ENCODE measurements at places on chromosomes 3 and 15.
A peak's percentile ranks its signal among the peaks of the same experiment; 100 is the strongest.

DNA sequence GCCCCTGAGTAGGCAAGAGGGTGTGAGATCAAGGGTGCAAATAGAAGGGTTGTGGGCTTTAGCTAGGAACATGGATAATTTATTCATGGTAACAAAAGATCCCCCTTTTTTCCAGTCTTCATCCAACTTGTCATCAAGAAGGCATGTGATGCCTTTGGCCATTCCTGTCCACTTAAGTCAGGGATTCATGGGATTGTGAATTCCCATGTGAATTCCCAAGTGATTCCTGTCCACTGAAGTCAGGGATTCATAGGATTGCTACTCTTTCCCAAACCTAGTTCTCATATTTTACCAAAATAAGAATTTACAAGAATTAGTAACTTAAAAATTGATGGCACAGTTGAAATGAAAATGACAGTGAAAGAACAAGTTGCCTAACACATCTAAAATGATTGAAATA, 40.8 kb downstream of the HMG20A start:
- no peak for DNase-seq

DNA sequence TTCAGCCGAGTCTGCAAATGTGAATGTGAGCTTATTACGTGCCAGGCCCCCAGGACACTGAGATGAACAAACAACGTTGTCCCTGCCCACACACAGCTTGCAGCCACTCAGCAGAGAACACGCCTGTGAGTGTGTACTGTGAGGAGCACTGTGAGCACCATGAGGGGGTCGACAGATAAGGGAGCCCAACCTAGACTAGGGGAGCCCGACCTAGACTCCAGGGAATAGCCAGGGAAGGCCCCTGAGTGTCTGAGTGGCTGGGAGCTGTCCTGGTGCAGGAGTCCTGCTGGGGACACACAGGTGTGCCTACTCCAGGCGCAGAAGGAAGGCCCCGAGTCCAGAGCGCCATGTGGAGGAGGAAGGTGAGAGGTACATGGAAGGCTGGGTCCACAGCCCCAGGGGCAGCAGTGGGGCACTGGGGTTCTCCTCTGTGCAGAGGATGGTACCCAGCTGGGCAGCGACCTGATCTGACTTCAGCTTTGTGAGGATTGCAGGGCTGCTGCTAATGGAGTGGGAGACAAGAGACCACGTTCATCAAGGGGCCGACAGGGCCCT, 36.5 kb downstream of the MGLL start:
- DNase-seq: no peak

DNA sequence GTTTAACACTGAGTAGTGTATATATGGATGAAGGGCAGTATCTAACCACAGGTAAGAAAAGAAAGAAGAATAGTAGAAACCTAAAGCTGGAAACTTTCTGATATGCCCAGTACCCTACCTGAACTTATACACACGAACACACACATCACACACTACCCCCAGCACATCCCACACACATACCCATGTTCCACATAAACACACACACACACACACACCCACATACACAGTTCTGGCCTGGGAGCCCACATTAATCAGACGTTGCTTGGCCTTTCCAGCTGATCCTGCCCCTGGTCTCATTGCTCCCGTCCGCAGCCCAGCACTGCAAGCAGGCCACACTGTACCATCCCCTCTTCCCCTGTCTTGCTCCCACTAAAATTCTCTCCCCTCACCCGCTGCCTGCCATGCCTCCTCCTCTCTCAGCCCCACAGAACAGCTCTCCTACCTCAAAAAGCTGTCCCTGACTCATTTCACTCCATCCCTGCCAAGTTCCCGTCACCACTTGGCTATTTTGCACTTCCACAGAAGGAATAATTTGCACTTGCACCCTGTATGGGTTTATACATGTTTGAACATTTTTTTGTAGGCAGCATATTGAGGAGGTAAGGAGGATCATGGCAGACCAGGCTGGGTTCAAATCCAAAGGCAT, 185.8 kb upstream of the PPP2R3A start:
- DNase-seq: no peak

- peak; percentile 94 for DNase-seq
These were observed 78.7 kb downstream of the ZNF385D start for GRCh38 chr3:21672303-21672702.

DNA sequence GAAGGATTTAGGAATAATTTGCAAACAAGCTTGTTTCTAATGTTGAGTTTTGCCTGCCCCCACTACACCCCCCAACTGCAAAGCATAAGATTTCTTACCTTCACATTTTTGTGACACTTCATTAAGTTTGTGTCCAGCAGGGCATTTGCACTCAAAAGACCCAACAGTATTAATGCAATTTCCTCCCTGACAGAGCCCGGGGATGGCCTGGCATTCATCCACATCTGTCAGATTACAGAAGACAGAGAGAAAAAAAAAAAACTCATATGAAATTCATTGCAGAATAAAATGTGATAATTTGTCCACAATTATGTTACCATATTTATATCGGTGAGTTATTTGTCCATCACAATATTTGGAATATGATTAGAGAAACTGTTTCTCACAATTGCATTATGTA, 111.5 kb downstream of the FBN1 start:
- DNase-seq: no peak

DNA sequence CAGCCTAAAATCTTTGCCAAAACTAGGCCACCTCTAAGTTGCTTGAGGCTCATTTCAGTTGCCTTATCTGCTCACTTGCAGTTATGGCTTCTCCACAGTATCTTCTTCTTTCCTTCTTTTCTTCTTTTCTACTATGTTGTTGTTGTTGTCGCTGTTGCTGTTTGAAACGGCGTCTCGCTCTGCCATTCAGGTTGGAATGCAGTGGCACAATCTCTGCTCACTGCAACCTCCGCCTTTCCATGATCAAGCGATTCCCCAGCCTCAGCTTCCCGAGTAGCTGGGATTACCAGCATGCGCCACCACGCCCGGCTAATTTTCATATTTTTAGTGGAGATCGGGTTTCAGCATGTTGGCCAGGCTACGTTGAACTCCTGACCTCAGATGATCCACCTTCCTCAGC, 210.8 kb upstream of the NR2F2 start:
- no peak for DNase-seq

DNA sequence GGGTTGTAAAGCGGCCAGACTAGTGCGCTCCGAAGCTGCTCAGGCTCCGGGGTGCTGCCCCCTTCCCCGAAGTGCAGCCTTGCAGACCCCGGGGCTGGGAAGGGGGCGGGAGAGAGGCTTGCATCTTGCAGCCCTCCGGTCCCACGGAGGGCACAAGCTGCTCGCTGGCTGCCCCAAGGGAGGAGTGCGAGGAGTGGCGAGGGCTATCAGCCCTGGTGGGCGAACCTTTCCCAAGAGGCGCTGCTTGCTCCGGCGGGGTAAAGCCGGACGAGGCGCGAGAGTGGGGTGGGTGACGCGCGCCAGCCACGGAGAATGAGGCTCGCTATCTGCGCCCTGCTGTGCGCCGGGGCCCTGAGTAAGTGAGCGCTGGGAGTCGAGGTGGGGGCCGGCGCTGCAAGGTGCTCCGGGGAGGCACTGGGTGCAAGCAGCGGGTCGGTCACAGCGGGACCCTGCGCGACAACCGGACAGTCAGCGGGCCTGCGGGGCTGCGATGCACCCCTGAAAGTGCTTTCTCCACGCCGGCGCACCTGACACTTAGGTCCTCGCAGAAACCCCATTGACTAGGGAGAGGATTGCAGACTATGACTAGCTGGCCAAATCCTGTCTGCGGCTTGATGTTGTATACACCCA, 12.7 kb upstream of the TOPBP1 start:
- DNase-seq: no peak

GRCh38 chr3:15768421-15769255, 29.1 kb downstream of the ANKRD28 start:
- DNase-seq: peak; percentile 95

GRCh38 chr3:143351354-143351753, 231.8 kb downstream of the CHST2 start:
- no peak for DNase-seq

- DNase-seq: no peak
These were observed 148.7 kb downstream of the LRRK1 start for GRCh38 chr15:101067660-101068522.

DNA sequence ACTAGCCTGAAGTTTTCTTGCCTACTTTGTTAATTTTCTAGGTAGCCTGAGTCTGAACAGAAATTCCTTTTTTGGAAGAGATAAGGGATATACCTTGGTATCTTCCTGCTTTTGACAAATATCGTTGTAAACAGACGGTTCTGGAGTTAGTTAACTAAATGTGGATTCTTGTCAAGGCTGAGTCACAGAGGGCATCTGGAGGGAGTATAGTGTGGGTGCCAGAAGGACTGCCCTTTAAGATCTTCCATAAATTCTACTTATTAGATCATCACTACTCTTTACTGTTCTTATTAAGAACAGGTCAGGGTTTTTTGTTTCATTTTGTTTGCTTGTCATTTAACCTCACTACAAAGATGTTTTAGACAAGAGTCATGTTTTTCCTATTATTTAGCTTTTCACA, 125.3 kb upstream of the SKOR1 start:
- peak; percentile 35 for DNase-seq

GRCh38 chr3:156694536-156694935, 20.1 kb downstream of the TIPARP start:
- peak; percentile 63 for DNase-seq

DNA sequence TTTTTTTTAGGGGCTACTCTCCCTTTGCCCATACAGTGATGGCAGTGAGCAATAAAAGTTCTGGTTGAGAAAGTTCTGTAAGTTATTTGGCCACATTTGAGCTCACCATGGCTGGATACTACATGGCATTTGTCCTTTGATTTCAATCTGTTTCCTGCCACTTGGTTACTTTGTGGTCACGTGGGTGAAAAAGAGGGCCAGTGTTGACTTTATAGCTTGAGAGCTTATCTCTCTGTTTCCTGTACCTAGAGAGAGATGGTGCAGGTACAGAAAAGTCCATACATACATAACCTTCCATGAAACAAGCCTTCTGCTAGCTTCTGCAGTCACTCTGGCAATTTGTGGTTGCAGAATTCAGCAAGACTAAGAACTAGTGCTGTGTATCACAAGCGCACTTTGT, 23.4 kb upstream of the MECOM start:
- DNase-seq: no peak

DNA sequence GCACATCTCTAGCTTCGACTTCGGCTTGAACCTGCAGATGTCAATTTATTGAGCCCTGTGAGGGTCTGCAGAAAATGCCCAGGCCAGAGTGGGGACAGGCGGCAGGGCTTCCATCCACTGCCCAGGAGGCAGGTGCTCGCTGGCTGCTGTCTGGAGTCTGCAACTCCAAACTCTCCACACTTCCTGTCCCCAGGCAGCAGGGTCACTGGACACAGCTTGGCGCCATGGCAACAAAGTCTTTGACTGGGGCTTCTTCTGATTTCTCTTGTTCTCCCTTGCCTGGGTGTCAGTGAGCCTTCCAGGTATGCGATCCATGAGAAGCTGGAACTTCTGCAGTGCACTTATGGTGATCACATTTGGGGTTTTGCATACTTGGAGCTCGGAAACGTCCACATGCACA, 33.5 kb downstream of the SV2B start:
- no peak for DNase-seq

GRCh38 chr15:43463507-43463906, 29.4 kb downstream of the TP53BP1 start:
- DNase-seq: no peak

DNA sequence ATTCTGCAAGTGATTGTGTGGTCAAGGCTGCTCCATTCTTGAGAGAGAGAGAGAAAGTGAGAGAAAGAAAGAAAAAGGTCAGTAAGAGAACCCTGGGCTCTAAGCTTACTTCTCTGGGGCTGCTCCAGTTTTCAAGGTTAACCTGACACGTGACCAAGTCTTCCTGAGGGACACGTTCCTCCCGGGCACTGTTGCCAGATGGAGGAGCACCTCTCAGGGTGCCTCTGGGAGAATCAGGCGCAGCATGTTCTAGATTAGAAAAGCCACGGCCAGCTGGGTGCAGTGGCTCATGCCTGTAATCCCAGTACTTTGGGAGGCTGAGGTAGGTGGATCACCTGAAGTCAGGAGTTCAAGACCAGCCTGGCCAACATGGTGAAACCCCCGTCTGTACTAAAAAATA, 60.8 kb downstream of the ITGA11 start:
- DNase-seq: no peak

GRCh38 chr3:44340058-44340395, 1.5 kb downstream of the TCAIM start:
- no peak for DNase-seq

DNA sequence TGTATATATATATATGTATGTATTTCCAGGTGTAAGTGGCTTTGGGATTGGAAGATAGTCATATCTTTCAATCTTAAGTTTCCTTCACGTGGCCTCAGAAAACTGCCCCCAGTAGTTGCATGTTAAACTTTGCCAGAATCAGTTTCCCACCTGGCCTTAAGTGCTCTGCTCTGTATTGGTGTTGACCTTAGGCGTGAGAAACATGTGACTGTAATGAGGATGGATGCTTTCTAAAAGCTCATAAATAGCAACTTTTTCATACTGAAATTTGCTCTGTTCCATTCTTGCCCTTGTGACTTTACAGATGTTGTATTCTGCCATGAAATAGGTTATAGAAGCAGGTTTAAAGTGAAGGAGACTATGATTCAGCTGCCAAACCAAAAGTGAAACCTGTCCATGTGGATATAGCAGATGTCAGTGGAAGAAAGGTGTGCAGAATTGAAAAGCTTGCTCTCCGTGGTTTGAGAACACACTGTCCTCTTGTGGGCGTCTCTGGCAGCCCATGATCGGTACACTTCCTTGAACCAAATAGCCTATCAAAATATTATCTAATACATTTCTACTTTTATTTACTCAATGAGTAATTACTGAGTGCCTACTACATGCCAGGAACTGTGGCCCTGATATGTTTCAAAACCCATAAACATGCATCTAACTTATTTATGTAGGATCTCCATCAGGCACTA, 15.8 kb downstream of the SCG5 start:
- DNase-seq: peak; percentile 58

DNA sequence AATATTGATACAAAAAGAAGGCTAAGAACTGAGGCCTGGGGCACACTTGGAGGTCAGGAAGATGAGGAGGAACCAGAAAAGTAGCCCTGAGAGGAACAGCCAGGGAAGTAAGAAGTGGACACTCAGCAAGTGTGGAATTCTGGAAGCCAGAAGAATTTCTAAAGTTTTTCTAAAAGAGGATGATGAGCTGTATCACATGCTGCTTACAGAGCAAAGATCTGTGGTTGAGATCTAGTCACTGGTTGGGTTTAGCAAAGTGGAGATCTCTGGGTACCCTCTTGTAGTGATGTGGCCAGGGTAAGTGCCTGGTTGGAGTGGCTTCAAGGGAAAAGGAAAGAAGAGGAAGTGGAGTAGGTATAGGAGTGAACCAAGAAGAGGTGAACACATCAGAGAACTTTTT, 95.4 kb upstream of the DAZL start:
- DNase-seq: no peak

DNA sequence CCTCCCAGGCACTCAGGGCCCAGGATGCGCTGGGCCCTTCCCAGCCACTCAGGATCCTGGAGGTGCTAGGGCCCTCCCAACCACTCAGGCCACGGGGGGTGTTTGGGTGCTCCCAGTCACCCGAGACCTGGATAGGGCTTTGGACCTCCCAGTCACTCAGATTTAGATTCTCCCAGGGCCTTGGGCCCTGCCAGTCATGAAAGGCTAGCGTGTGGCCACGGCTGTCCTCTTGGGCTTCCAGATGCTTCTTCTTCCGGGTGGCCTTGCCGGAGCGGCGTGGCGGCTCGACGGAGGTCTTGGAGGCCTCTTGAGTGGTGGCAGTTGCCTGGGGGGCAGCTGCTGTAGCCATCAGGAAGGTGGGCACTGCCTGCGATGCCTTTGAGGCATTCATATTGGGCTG, 2.8 kb downstream of the MAGEL2 start:
- DNase-seq: no peak
